ENCODE measurements at places on chromosomes 4 and X.

GRCh38 chr4:70715097-70715496 is 6.7 kb upstream of the RUFY3 start:
- DNase-seq, result no peak

DNA sequence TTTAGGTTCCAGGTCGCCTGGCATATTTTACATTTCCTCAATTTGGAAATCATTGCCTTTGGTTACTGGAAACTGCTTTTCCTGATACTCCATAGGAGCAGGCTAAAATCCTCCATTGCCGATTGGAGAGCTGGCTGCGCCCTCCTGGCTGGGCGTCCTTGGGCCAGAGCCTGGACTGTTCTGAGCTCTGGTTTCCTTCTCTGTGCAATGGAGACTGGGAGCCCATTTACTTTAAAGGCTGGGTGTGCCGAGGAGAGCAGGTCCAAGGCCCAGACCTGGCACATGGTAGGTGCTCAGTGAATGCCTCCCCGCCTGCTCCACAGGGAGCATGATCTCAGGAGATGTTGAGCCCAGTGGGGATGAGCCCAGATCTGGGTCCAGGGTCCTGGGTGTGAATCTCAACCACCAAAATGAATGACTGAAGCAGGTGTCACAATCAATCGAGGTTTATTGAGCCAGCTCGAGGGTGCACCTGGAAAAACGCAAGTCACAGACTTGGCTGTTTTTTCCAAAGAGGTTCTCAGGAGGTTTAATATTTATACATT is 50.0 kb downstream of the EVC start:
- DNase-seq, result no peak

GRCh38 chr4:41156574-41156973 is 57.8 kb downstream of the APBB2 start:
- DNase-seq, result no peak

GRCh38 chr4:186351668-186352194 is 85.7 kb downstream of the F11 start:
- DNase-seq, result no peak

DNA sequence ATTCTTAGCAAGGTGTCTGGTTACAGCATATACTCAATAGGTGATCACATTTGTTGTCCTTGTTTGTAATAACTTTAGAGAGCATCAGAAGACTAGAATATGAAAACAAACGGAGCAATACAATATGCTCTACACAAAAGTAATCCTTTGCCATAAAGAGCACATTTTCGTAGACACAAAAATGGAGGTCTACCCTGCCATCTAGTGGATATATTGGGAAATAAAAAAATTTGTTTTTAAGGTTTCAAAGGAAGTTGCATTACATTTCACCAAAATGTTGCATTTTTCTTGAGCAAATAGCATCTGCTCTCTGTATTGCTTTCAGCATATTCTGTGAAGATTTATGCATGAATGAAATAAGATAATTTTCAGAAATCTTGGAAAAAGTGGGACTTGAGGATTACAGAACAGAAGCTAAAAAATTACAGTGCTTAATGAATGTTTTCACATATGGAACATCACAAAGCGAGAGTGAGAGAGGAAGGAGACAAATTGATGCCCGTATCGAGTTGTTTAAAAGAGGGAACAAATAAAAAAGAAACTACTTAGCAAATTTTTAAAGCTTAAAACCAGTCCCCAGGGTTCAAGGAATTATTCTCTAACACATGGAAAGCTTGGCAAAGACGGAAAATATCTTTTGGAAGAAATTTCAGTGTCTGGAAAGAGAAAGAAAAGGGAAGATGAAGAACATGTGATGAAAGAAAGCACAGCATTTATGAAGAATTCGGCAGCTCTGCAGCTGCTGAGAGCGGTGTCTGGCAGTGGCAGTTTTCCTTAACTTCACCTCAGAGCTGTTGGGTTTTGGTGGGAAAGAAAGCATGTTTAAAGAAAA is 390.1 kb downstream of the ANKRD50 start:
- peak; percentile 93 for DNase-seq
